ENCODE measurements at places on chromosomes 11 and 22.

GRCh38 chr22:50276143-50276542 lies 6.0 kb upstream of the MAPK11 start:
- peak; percentile 53 for DNase-seq

GRCh38 chr22:46546466-46547178 lies 9.2 kb upstream of the CELSR1 start:
- DNase-seq, result no peak

GRCh38 chr11:78214331-78215194 lies 25.8 kb downstream of the USP35 start:
- no peak for DNase-seq

- no peak for DNase-seq
Measured at GRCh38 chr11:120139316-120140069, 1.6 kb upstream of the TRIM29 start.

GRCh38 chr11:45624095-45624494 lies 41.3 kb downstream of the CHST1 start:
- no peak for DNase-seq

GRCh38 chr11:93743291-93743690 lies 1.8 kb downstream of the C11orf54 start:
- DNase-seq, result no peak

GRCh38 chr22:46954781-46955180 lies 192.3 kb downstream of the TBC1D22A start:
- DNase-seq, result no peak

GRCh38 chr11:78209478-78209877 lies 20.8 kb downstream of the USP35 start:
- no peak for DNase-seq

- DNase-seq, result no peak
Measured at GRCh38 chr11:121715405-121715804, 262.6 kb upstream of the SORL1-AS1 start.

- DNase-seq, result no peak
Measured at GRCh38 chr11:27482793-27483192, 10.2 kb upstream of the LGR4 start.

DNA sequence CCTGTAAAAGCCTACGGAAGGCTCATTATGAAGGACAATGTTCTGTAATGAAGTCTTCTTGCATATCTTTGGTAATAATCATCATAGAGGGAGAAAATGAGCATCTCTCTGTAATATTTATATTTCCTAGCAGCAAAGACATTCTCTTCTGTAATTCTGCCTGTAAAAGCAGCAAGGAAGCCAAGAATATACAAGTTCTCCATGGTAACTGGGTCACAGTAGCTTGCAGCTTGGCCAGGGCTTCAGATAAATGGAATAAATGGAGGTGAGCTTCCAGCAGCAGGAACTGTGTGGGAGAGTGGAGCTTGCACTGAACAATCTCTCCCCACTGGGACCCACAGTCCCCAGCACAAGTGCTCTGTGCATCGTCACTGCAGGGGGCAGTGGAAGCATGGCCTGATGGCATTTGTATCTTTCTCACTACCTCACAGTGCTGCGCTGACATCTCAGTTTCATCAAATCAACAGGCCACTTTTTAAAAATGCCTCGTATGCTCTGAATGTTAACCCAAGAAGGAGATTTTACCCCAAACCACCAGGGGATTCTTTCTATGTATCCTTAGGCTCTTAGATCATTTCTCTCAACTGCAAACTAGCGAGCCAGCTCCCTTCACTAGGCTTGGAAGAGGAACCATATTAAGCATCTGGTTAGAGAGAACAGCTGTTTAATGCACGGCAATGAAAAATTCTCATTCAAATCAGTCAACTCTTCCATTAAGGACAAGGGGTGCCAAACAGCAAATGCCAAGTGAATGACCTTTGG lies 1059.7 kb downstream of the OPCML start:
- DNase-seq, result no peak

DNA sequence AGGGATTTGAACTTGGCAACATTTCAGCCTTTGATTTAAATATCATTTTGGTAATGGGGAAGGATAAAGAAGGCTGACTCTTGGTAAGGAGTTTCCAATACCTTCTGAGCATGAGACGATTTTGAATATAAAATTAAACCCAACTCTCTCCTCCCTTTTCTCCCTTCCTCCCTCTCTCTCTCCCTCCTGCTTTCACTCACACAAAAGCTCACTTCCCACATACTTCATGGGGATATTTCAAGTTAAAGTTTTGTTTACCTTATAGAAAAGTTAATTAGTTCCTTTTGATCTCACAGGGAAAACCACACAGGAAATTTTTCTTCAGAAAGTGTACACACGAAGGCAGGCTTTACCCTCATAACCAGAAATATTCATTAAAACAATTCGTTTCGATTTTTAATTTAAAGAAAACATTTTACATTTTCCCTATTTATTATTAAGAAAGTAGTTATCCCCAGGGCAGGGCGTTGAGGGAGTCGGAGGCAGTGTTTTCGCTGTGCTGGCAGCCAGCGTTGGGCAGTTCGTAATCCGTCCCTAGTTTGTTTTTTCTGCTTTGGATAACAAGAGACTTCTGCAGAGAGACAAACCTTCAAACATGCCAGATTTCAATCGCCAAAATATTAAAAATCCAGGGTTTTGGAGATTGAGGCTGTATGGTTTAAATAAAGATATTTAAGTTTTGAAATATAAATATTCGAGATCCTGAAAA lies 25.3 kb upstream of the ALX4 start:
- DNase-seq, result no peak

GRCh38 chr22:41672780-41673509 lies 15.7 kb downstream of the SNU13 start:
- DNase-seq, result no peak

DNA sequence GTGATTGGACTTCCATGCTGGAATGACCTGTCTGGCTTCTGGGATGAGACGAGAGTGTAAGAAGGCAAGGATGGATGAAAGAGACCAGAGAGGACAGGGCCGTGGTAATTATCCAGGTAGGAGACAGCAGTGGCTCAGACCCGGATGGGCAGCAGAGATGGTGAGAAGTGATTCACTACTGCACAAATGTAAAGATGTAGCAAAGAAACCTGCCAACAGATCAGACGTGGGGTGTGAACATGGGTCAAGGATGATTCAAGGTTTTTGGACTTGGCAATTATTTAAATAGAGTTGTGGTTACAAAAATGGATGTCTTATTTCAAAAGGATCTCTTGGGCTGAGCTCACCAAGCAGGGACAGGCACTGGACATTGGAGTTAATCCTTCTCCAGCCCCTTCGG lies 32.7 kb downstream of the RIBC2 start:
- no peak for DNase-seq

GRCh38 chr22:40705918-40706682 lies 26.8 kb downstream of the MCHR1 start:
- no peak for DNase-seq

Data from T-helper 2 cell (primary cell).